ENCODE measurements at places on chromosomes 2 and 18. TPM values are rescaled to one million over a fixed set of nuclear protein-coding genes. Genes with fewer than 3 reads are reported as not detected.

GRCh38 chr2:767944-768343, 90.7 kb upstream of the TMEM18 start:
- no peak for DNase-seq

DNA sequence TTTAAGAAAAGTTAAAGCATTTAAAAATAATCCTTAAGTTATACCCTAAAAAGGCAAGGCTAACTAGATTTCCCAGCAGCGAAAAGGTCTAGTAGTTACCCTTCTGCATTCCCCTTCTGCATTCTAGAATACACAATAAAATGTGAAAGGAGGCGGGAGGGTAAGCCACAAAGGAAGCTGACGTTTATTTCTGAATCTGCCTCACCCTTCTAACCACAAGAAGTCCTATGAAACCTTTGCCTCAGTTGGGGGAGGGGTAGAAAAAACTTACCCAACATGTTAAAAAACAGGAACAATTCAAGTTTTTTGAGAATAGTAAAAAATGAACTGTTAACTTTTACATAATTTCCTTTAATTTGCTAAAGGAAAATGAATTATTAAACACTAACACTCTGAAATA, 11.3 kb downstream of the STK17B start:
- DNase-seq: no peak

DNA sequence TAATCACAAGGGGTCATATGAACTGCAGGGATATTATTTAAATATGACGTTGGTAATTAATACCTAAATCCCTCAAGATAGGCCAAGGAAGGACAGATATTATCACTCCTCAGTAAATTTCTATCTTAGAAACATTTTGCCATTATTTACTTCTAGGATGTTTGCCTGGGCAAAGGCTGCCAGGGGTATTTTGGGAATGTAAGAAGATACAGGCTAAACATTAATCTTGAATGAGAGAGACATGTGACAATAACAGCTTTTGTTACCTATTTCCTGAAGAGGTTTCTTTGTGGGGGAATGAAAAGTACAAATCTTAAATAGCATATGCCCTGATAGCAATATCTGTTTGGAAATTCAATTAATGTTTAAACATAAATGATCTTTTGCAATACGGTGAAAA, 756 bp upstream of the CCDC195 start:
- DNase-seq: no peak

DNA sequence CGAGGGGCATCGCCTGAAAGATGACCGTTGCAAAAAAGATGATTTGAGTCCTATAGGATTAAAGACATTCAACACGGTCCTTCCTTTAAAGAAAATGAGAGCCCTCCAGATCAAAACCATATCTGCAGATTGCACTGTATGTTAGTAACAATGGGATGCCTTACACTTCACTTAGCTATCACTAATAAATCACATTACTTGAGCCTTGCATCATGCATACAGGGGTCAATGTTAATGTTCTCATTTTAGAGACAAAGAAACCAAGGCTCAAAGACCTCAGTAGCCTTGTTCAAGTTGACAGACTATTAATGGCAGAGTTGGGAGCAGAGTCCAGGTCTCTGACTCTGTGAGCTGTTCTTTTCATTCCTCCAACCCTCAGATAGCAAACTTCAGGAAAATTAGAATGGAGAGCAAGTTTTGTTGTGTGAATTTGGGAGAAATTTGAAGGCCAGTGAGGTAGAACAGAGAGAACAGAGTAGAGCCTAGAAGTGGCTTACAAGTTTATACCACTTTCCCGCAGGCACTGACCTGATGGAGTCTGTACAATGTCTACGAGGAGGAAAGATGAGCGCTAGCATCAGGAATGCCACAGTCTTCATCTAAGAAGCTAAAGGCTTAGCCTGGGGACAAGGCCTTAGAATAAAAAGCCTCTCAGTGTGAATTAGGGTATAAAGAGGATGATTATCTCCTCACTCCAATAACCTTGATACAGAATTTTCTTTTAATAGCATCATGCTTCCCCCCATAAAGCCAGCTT, 48.3 kb downstream of the TRIB2 start:
- DNase-seq: no peak

DNA sequence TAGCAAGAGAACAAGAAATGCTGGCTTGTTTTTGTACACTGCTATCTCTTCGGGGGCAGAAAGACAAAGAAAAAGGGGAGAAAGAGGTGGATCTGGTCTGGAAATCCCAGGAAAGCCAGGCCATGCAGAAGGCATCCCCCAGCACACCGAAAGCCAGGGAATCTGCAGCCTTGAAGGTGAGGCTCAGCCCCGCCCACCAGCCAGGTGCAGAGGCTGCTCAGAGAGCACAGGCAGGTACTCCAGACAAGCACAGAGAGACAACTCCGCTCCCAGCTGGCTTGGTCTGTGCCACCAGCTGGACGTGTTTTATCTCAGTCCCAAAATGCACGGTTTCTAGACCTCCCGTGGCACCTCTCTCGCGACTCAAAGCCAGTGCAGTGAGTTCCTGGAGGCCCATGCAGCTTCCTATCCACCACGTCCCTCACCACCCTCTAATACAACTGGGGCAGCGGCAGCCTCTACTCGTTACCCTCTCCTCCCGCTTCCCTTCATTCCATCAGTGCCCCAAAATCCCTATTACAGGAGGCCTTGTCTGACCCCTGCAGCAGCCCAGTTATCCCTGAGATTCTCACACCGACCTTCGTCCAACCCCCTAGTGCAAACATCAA, 62.8 kb downstream of the HDAC4 start:
- DNase-seq: no peak

DNA sequence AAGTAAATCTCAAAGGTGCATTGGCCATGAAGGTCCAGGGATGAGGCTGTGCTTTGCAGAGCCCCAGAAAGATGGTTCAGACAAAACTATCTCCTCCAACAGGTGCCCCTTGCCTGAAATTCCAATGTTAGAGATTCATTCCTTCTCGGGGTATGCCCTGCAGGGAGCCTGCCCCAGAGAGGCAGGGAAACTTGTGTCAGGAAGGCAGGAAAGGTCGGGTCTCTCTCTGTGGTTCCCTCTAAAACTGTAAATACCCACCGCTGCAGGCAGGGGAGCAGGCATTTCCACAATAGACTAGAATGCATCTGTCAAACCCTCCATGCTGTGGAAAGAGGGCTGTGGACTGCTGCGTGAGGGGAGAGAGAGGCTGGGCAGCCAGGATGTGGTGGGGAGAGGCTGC, 207.8 kb upstream of the SMAD2 start:
- no peak for DNase-seq

- no peak for DNase-seq
These were observed 143.9 kb downstream of the LTBP1 start for GRCh38 chr2:33090553-33091134.

ARHGEF4 gene
- total RNA-seq: 1.3 TPM

FSHR gene
- not detected for total RNA-seq
